Right atrium auricular region (tissue), 2 donors: ENCODE measurements at places on chromosomes 3 and 15. TPM values are rescaled to one million over a fixed set of nuclear protein-coding genes. Genes with fewer than 3 reads are reported as not detected.

Gene MME
- total RNA-seq = 0.96 TPM

Gene LXN
- 20.5 TPM for total RNA-seq

Gene ZPLD1
- not detected for total RNA-seq

Gene OIP5
- not detected for total RNA-seq

Gene SCN11A
- total RNA-seq = 0.07 TPM

GRCh38 chr3:20076296-20076997 is 36.2 kb downstream of the KAT2B start:
- no peaks in the 10 kb centered on the region for H3K4me1 ChIP-seq
- no peaks in the 10 kb centered on the region for H3K36me3 ChIP-seq
- no peak overlapping the region for H3K27ac ChIP-seq

GRCh38 chr15:34241376-34242330 is 16.8 kb downstream of the EMC4 start:
- no peaks in the 10 kb centered on the region for H3K4me1 ChIP-seq
- no peak overlapping the region for H3K27ac ChIP-seq
- no peak for DNase-seq
- no peak overlapping the region for H3K4me3 ChIP-seq
- H3K36me3 ChIP-seq = peaks cover 66% of the 10 kb centered on the region

DNA sequence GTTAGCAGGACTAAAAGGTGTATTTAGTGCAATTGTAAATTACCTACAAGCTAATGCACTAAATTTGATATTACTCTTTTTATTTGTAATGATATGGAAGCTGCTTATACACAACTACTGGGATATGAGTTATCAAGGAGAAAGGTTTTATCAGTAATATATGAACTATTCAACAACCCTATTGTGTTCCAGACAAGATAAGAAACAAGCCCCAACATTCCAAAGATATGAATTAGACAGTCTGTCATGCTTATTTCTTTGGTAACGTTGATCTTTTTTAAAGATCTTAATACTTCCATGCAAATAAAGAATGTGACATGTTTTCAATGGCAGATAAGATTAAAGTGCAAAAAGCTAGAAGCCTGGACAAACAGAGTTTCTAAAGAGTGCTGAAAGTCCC is 314.0 kb upstream of the THBS1 start:
- H3K27me3 ChIP-seq = no peaks in the 10 kb centered on the region
- no peak for DNase-seq
- no peaks in the 10 kb centered on the region for H3K36me3 ChIP-seq

GRCh38 chr15:43414196-43414595 is 43.3 kb downstream of the TUBGCP4 start:
- H3K36me3 ChIP-seq = peaks cover 68% of the 10 kb centered on the region
- no peaks in the 10 kb centered on the region for H3K27me3 ChIP-seq
- H3K4me3 ChIP-seq = no peak overlapping the region
- DNase-seq = no peak
- no peak overlapping the region for H3K27ac ChIP-seq

DNA sequence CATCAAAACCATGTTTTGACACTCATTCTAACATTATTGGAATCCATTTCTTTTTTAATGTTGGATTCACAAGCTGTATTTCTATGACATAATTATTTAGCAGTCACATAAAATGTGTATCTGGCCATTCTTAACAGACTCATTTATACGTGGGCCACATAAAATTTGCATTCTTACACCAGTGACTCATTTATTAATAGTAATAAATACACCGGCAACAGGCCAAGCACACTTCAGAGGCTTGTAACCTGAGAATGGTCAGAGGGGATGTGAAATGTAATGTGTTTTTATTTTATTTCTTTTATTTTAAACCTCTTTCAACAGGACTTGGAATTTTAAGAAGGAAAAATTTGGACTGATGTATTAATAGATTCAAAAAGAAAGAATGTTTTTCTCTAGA is 384.9 kb upstream of the RARB start:
- peak overlapping the region; percentile 58 for H3K27ac ChIP-seq
- H3K4me1 ChIP-seq = peaks cover 66% of the 10 kb centered on the region
- H3K27me3 ChIP-seq = no peaks in the 10 kb centered on the region
- H3K36me3 ChIP-seq = no peaks in the 10 kb centered on the region

GRCh38 chr15:65957451-65957850 is 88.2 kb downstream of the RAB11A start:
- no peak overlapping the region for H3K27ac ChIP-seq
- no peaks in the 10 kb centered on the region for H3K4me1 ChIP-seq
- no peaks in the 10 kb centered on the region for H3K27me3 ChIP-seq
- H3K36me3 ChIP-seq = no peaks in the 10 kb centered on the region
- no peak for DNase-seq
- no peak overlapping the region for H3K4me3 ChIP-seq

DNA sequence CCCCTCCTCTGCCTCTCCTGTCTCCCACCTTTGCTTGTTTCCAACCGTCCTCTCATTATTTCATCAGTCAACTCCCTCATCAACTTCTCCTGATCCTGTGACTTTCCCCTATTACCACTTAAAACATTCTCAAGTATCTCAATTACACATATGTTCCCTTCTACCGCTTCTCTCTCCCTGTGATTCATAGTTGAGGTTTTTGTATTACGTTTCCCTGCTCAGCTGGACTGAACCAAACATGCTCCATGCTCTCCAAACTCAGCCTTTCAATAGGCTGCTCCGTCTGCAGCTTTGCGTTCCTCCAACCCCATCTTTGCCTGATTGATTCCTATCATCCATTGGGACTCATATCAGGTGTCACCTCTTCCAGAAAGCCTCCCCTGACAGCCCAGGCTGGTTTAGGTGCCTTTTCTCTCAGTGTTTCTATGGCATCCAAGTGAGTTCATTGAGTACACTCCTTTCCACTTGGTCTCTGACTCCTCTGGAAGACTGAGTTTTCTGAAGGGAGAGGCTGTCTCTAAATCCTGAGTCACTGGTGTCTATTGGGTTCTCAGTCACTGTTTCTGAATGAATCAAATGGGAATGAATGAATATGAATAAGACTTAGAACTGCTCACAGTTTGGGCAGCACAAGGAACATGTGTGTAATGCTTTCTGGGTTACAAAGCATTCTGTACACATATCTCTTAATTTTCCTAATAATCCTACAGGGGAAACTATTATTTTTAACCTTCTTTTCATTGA is 56.4 kb downstream of the PLD1 start:
- no peak overlapping the region for H3K4me3 ChIP-seq
- H3K4me1 ChIP-seq = peaks cover 55% of the 10 kb centered on the region
- DNase-seq = no peak
- no peaks in the 10 kb centered on the region for H3K27me3 ChIP-seq
- H3K27ac ChIP-seq = peak overlapping the region; percentile 9
- H3K36me3 ChIP-seq = no peaks in the 10 kb centered on the region

DNA sequence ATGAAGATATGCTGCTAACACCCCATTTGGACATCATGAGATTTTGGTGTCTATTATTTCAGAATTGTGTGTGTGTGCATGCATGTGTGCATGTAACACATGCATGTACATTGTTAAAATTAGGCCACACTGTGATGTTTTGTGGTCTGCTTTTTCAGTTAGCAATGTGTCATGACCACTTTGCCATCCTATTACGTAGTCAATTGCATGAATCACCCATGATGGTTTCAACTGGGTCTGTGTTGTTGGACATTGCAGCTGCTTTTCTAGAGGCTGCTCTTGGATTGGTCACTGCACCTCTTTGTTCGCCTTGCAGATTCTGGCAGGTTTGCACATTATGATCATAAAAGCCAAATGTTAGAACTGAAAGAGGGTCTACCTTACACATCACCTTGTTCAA is 101.0 kb upstream of the THBS1 start:
- no peaks in the 10 kb centered on the region for H3K27me3 ChIP-seq
- H3K27ac ChIP-seq = no peak overlapping the region
- no peak overlapping the region for H3K4me3 ChIP-seq

- no peak for DNase-seq
- no peaks in the 10 kb centered on the region for H3K36me3 ChIP-seq
- H3K4me3 ChIP-seq = no peak overlapping the region
- H3K27ac ChIP-seq = no peak overlapping the region
- H3K4me1 ChIP-seq = no peaks in the 10 kb centered on the region
Observed at GRCh38 chr15:60115579-60116380, 111.7 kb downstream of the FOXB1 start.

- H3K27me3 ChIP-seq = no peaks in the 10 kb centered on the region
- DNase-seq = no peak
- H3K27ac ChIP-seq = no peak overlapping the region
- H3K4me1 ChIP-seq = no peaks in the 10 kb centered on the region
- H3K4me3 ChIP-seq = no peak overlapping the region
- peaks cover 12% of the 10 kb centered on the region for H3K36me3 ChIP-seq
Observed at GRCh38 chr15:68325726-68326125, 48.2 kb downstream of the FEM1B start.

DNA sequence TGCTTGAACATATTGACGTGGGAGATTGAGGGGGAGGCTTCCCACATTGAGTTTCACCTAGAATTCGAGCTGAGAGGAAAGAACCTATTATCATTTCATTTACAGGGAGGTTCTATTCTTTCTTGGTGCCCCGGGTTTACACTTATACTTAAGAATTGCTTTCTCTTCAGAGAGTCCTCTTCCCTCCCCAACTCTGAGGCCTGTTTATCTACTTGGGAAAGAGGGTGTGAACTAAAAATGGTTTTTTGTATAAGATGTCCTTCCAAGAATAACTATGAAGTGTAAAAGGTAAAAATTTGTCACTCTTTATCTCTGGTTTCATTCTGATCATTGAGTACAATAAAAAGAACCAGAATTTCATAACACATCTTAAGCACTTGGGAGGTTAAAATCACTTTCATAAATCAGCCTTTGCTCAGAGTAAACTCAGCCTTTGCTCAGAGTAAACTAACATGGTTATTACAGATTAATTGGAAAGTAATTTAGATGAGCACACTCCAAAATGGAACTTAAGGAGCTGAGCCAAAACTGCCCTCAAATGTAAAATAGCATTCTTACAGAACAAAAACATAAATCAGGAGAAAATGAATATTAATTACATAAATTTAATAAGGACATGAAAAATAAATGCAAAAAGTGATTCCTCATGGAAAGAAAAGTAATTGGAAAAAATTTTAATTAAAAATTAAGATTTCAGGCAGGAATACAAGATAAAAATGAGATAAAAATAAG is 75.2 kb downstream of the GADL1 start:
- no peaks in the 10 kb centered on the region for H3K27me3 ChIP-seq
- DNase-seq = no peak
- H3K36me3 ChIP-seq = no peaks in the 10 kb centered on the region
- H3K4me3 ChIP-seq = no peak overlapping the region

GRCh38 chr15:22979238-22980188 is 655 bp downstream of the CYFIP1 start:
- H3K36me3 ChIP-seq = no peaks in the 10 kb centered on the region
- H3K4me1 ChIP-seq = no peaks in the 10 kb centered on the region
- H3K27ac ChIP-seq = peak overlapping the region; percentile 72
- H3K27me3 ChIP-seq = no peaks in the 10 kb centered on the region
- DNase-seq = peak; percentile 75

DNA sequence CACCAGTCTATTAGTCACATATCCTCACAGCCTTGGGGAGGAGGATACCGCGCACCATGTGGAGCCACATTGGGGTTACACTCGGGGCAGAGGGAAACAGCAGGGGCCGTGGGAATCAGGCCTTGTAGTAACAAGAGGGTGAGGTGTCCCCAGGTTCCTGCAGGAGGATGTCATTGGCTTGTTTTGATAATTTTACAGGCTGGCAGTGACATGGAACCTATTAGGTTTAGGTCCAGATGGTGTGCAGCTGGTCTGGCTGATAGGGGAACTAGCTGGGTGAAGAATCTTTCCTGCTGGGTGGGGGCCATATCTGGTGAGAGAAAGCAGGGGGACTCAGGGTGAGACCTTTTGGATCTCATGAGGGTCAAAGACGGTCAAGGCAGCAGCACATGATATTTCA is 9.8 kb upstream of the MEF2A start:
- no peak overlapping the region for H3K4me3 ChIP-seq
- H3K27me3 ChIP-seq = no peaks in the 10 kb centered on the region
- no peak overlapping the region for H3K27ac ChIP-seq
- H3K36me3 ChIP-seq = no peaks in the 10 kb centered on the region
- no peaks in the 10 kb centered on the region for H3K4me1 ChIP-seq

DNA sequence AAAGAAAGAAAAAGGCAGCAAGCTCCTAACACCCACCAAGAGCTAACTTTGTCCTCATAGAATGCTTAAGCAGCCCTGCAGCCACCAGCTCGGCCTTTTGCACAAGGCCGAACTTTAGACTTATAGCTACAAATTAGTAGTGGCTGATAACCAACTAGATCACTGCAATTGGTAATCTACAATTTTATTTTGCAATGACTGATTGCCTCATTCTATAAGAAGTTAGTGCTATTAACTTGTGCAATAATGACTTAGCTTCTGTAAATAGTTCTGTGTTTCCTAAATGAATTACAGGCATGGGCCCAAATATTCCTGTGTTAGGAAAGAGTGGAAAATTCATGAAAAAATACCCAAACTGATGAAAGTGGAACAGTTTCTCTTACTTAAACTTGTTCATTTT is 284.8 kb upstream of the CFAP20DC start:
- no peak overlapping the region for H3K27ac ChIP-seq
- H3K36me3 ChIP-seq = no peaks in the 10 kb centered on the region
- no peak for DNase-seq
- H3K4me1 ChIP-seq = no peaks in the 10 kb centered on the region

DNA sequence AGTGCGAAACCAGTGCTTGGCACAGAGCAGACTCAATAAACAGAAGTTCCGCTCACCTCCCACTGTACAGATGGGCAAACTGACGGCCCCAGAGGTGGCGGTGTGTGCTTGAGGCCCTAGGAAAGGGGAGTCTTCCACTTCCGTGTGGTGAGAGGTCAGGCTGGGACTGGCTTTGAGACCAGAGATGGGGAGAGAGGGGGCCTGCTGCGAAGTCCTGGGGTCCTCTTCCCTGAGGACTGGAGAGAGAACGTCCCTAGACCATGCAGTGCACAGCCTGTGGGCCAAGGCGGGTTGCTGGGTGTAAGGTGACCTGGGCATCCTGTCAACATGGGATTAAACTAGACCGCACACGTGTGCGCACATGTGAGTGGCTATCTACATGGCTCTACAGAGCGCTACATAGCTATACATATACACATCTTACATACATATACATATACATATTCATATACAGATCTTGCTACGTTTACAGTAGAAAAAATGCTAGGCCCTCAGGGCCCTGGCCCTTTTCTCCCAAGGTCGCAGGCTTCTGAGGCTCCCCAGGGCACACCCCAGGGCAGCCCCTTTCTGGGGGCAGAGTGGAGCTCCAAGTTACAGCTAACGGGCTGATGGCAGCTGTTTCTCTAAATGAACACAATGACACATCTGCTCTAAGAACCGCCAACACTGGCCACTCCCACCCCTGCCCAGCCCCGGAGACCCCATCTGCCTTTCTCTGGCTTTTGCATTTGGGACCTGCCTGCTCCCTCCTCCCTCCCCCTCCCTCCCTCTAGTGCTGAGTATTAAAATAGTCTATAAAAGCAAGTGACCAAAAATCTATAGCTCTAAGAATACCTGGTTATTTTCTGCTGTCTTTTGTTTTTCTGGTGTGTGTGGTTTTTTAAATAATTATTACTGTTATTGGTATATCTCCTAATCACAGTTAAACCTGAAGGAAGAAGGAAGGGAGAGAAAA is 47.0 kb downstream of the HCN4 start:
- DNase-seq = no peak
- H3K27ac ChIP-seq = no peak overlapping the region
- H3K4me1 ChIP-seq = no peaks in the 10 kb centered on the region
- H3K36me3 ChIP-seq = peaks cover 6% of the 10 kb centered on the region

GRCh38 chr3:134880431-134880830 is 85.4 kb downstream of the EPHB1 start:
- no peak overlapping the region for H3K4me3 ChIP-seq
- no peak for DNase-seq
- no peaks in the 10 kb centered on the region for H3K4me1 ChIP-seq
- H3K36me3 ChIP-seq = no peaks in the 10 kb centered on the region
